ENCODE measurements at places on chromosomes 6 and 20.
A peak's percentile ranks its signal among the peaks of the same experiment; 100 is the strongest.

GRCh38 chr6:131694832-131695426 is 6.3 kb downstream of the OR2A4 start:
- peak; percentile 62 for DNase-seq

- peak; percentile 7 for DNase-seq
Measured at GRCh38 chr20:47020231-47020630, 125.6 kb downstream of the EYA2 start.

- no peak for DNase-seq
Measured at GRCh38 chr6:167399599-167399998, 74.7 kb downstream of the TTLL2 start.

DNA sequence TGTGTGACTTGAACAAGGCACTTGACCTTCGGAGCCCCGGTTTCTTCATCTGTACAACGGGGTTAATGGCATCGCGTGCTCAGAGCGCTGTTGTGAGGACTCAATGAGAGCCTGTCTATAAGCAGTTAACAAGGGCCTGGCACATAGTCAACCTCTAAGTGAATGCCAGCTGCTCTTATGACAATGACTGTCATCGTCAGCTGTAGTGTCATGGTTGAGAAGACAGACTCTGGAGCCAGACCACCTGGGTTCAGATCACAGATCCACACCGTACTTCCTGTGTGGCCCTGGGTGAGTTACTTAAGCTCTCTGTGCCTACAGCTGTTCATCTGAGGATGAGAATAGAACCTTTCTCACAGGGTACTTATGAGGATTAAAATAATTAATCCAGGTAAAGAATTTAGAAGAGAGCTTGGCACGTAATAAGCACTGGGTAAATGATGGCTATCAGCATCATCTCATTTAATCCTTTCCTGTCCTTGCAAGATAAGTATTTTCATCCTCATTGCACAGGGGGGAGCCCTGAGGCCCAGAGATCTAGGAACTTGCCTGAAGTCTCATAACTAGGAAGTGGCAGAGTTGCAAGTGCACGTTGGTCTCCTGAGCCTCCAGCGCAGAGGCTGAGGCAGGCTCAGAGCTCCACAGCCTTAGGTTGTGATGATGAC is 105.3 kb downstream of the EYA2 start:
- DNase-seq = no peak

DNA sequence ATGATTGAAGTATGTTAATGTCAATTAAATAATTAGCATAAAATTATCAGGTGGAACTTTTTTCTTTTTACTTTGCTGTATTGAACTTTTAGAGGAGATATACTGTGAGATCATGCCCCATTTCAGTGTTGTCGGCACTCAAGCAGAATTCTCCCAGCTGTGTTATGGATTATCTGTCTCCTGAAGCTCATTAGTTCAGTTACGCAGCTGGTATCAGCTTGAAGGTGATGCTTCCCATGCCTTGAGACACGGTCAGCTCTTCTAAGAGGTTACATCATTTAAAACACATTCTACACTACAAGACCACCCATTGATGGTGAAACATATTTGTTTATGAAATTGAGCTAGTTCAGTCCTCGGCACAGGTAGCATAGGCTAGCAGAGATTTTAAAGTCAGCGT is 68.9 kb upstream of the PHACTR2 start:
- no peak for DNase-seq

Data from iris pigment epithelial cell (primary cell).